ENCODE measurements at places on chromosomes 4 and X. TPM values are rescaled to one million over a fixed set of nuclear protein-coding genes. Genes with fewer than 3 reads are reported as not detected.
A peak's percentile ranks its signal among the peaks of the same experiment; 100 is the strongest.

- DNase-seq, result no peak
Observed at GRCh38 chrX:153065389-153065788, 6.9 kb upstream of the PNMA6A start.

DNA sequence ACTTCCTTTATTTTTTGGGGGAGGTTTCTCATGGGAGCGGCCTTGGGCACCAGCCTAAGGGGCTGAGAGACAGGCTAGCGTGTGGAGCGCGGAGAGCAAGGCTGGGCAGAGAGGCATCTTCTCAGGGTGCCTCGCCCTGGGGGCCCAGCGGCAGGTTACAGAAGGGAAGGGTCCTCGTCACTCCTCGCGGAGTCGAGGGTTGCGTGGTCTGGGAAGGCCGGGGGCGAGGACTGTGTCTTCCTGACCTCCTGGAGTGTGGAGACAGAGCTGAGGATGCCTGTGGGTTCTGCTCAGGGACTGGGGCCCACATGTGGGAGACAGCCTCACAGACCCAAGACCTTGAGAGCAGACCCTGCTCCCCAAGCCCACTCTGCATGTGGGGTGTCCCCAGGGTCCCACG lies 79.6 kb upstream of the LRPAP1 start:
- DNase-seq, result no peak

DNA sequence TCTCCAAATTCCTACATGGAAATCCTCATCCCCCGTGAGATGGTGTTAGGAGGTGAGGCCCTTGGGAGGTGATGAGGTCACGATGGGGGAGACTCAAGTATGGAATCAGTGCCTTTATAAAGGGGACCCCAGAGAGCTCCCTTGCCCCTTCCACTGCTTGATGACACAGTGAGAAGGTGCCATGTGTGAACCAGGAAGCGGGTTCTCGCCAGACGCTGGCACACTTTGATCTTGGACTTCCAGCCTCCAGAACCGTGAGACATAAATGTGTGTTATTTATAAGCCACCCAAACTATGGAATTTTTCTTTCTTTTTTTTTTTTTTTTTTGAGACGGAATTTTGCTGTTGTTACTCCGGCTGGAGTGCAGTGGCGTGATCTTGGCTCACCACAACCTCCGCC lies 237.6 kb downstream of the DHRSX start:
- DNase-seq, result no peak

- no peak for DNase-seq
Observed at GRCh38 chrX:78665342-78665741, 6.2 kb upstream of the RTL3 start.

- DNase-seq, result no peak
Observed at GRCh38 chr4:174537634-174538033, 15.3 kb upstream of the HPGD start.

DNA sequence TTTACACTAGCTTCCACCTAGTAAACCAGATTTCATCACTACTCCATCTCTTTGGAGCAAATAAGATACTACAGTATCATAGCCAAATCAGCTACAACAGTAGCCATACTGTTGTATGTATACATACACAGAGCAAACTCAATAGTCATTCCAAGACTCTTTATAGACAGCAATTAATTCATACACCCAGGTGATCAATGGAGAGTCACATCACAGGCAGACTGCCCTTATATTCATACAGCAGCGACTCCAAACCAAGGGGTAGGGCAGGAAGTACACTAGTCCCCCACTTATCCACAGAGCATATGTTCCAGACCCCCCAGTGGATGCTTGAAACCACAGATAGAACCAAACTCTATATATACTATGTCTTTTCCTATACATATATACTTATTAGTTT lies 76.6 kb downstream of the FBXW7 start:
- DNase-seq, result no peak

DNA sequence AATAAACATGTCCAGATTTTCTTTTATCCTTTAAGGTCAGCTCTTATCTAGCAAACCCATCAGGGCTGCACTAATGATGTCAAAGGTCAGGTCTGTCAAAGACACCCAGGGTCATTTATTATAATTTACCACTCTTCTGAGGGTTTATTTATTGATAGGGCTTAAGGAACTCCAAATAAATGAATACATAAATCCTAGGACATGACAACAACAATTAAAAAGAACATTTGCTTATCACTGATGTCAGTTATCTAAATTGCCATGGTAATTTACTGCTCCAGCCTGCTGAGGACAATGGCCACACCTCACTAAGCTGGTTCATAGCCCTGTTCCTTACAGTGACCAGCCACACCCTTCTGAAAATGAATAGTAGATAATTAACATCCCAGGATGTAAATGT lies 317.1 kb downstream of the UNC5C start:
- peak; percentile 51 for DNase-seq

The JAKMIP1 gene
- 2.1 TPM for total RNA-seq

The NR3C2 gene
- total RNA-seq, result 86.5 TPM

DNA sequence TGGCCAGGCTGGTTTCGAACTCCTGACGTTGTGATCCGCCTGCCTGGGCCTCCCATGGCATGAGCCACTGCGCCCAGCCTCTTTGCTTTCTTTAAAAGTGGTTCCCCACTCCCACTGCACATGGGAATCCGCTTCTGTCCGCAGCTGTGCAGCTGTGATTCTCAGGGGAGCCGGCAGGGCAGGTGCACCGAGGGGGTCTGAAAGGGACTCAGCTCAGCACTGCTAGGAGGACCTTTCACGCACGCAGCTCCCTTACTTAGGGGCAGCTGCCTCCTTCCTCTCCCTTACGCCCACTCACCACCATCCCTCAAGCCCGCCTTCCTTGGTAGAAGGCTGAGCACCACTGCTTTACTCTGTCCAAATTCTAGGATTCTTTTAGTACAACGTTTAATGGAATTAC lies 40.4 kb upstream of the CYP4V2 start:
- DNase-seq, result no peak

DNA sequence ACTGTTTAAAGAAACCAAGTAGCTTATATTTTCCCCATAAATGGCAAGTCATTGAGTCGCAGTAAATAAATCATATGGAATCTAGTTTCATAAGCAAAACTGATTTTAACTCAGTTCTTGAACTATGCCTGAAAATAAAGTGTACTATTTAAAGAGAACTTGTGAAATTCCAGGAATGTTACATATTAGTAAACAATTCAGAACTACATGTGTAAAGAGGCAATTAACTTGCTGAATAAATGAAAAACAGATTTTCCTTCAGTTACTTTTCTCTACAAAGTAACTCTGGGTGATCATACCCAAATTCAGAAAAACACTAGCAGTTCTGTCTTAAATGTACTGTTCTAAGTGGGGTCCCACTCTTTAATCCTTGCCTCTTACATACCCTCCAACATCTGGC lies 236.1 kb upstream of the EDNRA start:
- no peak for DNase-seq

DNA sequence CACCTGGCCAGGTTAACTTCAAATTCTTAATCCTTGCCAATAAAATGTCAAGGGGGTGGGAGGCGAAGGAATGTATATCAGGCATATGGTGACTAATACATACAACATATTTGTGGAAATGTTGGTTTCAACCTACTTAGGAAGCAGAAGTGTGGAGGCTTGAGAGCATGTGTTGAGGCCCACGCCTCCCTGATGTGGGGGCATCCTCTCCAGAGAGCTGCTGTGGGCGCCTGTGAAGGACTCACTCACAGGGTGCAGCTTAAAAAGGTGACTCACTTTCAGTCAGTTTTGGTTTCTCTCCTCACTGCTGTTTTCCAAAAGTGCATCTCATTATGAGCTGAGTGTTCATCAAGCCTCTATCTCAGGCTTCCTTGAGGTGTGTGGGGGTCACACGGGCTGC lies 27.5 kb downstream of the LNX1 start:
- no peak for DNase-seq

DNA sequence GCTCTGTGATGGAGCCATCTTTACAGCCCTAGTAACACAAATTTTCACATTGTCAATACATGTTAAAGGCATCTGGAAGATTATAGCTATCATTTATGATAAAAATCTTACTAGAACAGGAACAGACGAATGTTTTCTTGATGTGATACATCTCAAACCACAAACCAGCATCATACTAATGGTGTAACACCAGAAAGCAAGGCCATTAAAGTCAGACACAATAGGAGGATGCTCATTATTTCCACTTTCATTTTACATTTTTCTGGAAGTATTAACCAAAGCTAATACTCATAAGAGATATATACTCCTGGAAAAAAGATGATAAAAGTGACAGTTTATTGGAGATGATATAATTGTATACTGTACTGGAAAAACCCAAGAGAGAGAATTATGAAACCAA lies 5.3 kb downstream of the AKAP14 start:
- no peak for DNase-seq

DNA sequence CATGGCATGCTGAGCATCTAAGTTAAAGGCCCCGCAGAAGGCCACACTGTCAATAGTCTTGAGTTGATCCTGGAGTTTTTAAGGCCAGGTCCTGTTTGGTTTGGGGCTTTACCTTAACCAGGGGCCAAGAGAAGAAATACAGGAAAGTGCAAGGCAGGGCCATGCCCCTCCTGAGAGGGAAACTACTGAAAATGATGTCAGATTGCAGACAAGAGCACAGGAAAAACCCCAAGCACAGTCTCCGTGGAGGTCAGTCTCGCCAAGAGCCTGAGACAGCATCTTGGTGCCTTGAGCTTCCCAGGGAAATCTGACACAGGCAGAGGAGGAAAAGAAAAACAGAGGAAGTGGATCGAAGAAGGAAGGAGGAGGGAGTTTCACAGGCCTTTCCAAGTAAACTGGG lies 32.2 kb upstream of the GATB start:
- DNase-seq, result no peak

The CDKL2 gene
- total RNA-seq, result 1.6 TPM

DNA sequence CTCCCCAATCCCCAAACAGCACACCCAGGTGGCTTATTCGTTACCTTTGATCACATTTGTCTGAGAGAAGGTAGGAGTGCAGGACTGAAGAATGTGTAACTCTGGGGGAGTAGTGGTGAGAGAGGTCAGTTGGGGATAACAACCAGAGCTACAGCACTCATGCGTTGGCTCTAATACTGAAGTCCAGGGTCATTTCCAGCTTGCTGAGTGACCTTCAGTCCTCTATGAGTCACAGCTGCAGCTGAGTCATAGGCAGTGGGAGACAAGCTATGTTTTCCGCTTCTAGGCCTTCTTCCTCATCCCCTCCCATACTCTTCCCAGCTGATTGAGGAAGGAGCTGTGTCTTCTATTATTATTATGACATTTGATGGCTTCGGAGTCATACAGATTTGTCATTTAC lies 31.6 kb upstream of the CT47C1 start:
- DNase-seq, result no peak

- DNase-seq, result no peak
Observed at GRCh38 chrX:144327495-144327894, 443.6 kb downstream of the UBE2NL start.

The NWD2 gene
- 1.3 TPM for total RNA-seq

- no peak for DNase-seq
Observed at GRCh38 chr4:185576962-185577950, 41.9 kb upstream of the PDLIM3 start.

GRCh38 chr4:8543623-8544022 lies 36.6 kb upstream of the GPR78 start:
- no peak for DNase-seq

DNA sequence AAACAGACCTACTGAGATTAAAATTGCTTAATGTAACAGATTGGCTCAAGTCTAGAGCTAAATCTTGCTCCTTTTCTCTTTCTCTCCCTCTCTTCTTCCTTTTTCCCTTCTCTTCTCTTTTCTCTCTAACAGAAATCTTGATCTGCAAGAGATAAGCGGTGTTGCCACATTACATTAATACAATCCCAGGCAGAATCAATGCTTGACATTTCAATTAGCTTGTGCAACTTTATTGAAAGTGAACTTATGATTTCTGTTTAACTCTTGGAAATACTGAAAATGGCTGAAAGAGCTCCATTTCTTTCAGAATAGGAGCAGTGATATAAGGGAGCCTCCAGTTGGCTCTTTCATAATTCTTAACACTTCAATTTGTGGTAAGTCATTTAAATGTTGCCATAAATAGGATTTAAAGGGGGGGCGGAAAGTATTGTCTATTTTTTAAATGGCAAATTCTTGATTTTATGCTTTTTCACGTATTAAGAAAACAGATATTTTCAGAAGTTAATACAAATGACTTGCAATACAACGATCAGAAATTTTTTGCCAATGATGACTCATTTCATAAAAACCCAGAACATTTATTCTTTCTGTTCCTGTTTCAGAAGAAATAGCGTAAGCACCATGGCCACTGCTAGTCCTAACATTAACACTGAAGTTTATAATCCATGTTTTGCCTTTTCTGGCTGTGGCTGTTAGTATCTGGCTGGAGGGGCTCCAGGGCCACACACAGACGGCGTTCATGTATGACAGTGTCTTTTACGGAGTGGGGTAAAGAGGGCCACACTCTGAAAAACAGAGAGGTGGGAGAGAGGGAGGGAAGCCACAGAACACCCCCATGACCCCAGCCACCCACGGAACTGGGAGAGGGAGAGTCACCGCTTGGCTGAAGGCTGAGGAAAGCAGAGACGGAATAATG lies 115.7 kb upstream of the FAT1 start:
- peak; percentile 40 for DNase-seq

- no peak for DNase-seq
Observed at GRCh38 chrX:140589657-140590056, 84.8 kb upstream of the SOX3 start.

DNA sequence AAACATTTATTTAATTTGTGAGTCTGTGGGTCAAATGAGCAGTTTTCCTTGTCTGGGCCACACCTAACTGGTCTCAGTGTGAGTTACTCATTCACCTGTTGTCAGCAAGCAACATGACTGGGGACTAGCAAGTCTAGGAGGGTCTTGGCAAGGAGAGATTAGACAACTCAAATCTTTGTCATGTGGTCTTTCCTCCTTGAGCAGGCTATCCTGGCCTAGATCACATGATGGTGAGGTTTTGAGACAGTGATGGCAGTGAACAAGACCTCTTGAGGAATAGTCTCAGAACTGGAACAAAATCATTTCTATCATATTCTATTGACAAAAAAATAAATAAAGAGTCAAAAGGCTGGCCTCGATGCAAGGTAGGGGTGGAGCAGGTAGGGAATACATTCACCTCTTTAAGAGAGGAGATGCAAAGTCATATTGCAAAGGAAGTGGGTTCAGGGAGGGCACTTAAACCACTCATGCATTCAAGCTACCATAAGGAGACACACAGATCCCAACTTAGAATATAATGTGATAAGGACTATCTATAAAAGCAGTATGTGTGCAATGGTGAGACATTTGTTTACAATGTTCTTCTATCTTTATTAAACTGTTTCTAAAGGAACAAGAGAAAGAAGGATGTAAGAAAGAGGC lies 135.7 kb downstream of the ZNF330 start:
- DNase-seq, result no peak

- no peak for DNase-seq
Observed at GRCh38 chr4:16603178-16603577, 295.3 kb downstream of the LDB2 start.

The CFAP97 gene
- total RNA-seq, result 16.6 TPM
